ENCODE measurements at places on chromosomes 11 and 22. TPM values are rescaled to one million over a fixed set of nuclear protein-coding genes. Genes with fewer than 3 reads are reported as not detected.

The EIF3M gene
- 275 TPM for total RNA-seq

The TTC36 gene
- total RNA-seq = 2.0 TPM

The OR6M1 gene
- not detected for total RNA-seq

DNA sequence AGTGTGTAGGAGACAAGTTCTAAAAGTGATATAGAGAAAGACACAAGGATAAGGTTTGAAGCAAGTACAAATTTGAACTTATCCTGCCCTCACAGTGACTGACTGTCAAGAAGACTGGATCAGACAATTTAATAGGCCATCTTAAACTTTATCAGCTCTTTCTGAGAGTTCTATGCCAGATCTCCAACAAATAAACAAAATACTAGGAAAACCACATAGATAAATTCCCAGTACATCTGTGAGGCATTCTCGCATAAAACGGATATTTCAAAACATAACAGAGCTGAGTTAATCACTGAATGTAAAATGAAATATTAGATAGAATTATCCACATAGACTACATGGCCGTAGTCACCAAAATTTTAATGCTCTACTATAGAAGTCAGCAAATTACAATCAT is 120.9 kb upstream of the LUZP2 start:
- H3K4me3 ChIP-seq = no peak overlapping the region
- no peaks in the 10 kb centered on the region for H3K4me1 ChIP-seq
- H3K27ac ChIP-seq = no peak overlapping the region
- no peak for DNase-seq
- H3K36me3 ChIP-seq = no peaks in the 10 kb centered on the region
- no peaks in the 10 kb centered on the region for H3K27me3 ChIP-seq

The TMEM45B gene
- 4.7 TPM for total RNA-seq

DNA sequence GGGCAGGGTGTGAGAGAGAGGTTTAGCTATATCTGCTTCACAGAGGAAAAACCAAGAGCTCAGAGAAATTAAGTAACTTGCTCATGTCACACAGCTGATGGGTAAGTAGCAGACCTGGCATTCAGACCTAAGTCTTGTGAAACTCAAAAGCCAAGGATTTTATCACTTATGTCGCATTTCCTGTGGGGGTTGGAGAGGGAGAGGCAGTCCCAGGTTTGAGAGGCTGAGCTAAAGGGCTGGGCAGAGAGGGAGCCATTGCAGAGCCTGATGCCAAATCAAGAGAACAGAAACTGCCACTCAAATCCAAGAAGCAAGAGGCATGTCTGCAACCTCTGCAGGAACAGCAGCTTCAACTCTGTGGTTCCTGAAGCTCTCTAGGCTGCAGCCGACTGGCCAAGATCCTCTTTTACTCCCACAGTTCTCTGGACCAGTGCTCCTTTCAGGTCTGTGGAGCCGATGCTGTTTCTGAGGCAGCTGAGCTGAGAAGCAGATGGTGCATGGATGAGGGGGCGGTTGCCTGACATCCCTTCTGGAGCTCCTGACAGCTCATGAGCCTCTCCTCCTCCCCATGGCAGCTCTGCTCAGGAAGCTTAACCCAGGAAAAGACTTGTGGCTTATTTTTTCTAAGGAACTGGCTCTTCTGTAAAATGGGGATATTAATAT is 47.6 kb upstream of the NAV2 start:
- H3K4me1 ChIP-seq = peaks cover 3% of the 10 kb centered on the region
- no peaks in the 10 kb centered on the region for H3K27me3 ChIP-seq
- DNase-seq = no peak
- H3K4me3 ChIP-seq = no peak overlapping the region
- H3K27ac ChIP-seq = no peak overlapping the region
- no peaks in the 10 kb centered on the region for H3K36me3 ChIP-seq

The SLC6A5 gene
- not detected for total RNA-seq

DNA sequence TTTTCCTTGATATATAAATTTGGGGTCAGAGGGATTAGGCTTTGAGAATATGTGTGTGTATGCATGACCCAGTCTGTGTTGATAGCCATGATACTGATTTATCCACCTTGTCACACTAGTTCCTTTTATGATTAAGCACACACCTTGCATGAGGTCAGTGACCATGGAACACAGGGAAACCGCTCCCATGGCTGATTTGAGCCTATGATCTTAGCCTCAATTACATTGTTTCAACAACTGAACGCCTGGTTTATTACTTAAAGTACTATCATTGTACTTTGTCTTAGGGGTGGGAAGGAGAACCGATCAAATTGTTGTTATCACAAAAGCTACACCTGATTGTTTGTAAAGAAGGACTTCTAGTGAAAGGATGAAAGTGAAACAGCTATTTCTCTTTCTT is 70.7 kb downstream of the ARFGAP2 start:
- no peak for DNase-seq
- no peaks in the 10 kb centered on the region for H3K27me3 ChIP-seq
- no peak overlapping the region for H3K4me3 ChIP-seq
- H3K27ac ChIP-seq = no peak overlapping the region

The OR51E2 gene
- total RNA-seq = not detected

GRCh38 chr11:60367009-60367408 is 11.3 kb upstream of the MS4A7 start:
- no peaks in the 10 kb centered on the region for H3K36me3 ChIP-seq
- H3K27ac ChIP-seq = no peak overlapping the region
- peaks cover 7% of the 10 kb centered on the region for H3K4me1 ChIP-seq
- H3K4me3 ChIP-seq = no peak overlapping the region
- peaks cover 7% of the 10 kb centered on the region for H3K27me3 ChIP-seq

GRCh38 chr11:76296731-76297542 is 84.0 kb downstream of the THAP12 start:
- peaks cover 18% of the 10 kb centered on the region for H3K4me1 ChIP-seq
- no peak overlapping the region for H3K27ac ChIP-seq
- H3K4me3 ChIP-seq = no peak overlapping the region
- H3K36me3 ChIP-seq = no peaks in the 10 kb centered on the region

DNA sequence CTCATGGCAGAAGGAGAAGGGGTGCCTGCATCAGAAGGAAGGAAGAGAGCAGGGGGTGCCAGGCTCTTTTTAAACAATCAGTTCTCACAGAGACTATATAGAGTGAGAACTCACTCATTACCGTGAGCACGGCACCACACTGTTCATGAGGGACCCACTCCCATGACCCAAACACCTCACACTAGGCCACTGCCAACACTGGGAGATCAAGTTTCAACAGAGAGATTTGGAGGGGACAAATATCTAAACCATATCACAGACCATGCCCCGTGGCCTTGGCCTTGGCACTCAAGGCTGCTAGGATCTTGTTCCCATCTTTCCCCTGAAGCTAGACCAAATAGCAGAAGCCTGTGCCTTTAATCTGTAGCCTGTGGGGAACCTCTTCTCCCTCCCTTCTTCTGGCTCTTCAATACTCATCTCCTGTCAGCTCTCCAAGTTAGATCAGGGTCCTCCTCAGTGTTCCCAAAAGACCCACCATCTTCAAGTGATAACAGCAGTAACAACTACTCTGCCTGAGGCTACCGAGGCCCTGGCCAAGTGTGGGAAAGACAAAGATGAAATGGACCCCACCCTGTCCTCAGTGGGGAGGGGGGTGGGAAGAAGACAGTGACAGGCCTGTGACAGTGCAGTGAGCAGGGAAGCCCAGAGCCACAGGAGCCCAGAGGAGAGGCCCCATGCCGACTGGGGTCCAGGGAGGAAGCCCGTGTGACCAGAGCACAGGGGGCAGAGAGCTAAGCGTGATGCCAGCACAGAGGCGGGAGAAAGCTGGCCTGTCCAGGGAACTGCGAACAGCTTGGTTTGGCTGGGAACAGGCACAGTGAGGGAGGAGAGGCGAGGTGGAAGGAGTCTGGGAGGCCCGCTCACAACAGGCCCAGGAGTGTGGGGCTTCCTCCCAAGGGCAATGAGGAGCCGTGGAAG is 72.6 kb downstream of the MYO7A start:
- DNase-seq = no peak
- no peak overlapping the region for H3K4me3 ChIP-seq
- H3K27me3 ChIP-seq = no peaks in the 10 kb centered on the region
- H3K36me3 ChIP-seq = no peaks in the 10 kb centered on the region

- no peaks in the 10 kb centered on the region for H3K27me3 ChIP-seq
- H3K36me3 ChIP-seq = peaks cover 2% of the 10 kb centered on the region
- no peak overlapping the region for H3K4me3 ChIP-seq
- H3K4me1 ChIP-seq = peaks cover 4% of the 10 kb centered on the region
These were observed 7.6 kb downstream of the SLC29A2 start for GRCh38 chr11:66363805-66364535.

- no peak overlapping the region for H3K27ac ChIP-seq
- no peak overlapping the region for H3K4me3 ChIP-seq
- no peaks in the 10 kb centered on the region for H3K27me3 ChIP-seq
- H3K4me1 ChIP-seq = peaks cover 38% of the 10 kb centered on the region
- DNase-seq = no peak
- H3K36me3 ChIP-seq = peaks cover 11% of the 10 kb centered on the region
These were observed 10.9 kb downstream of the BMAL1 start for GRCh38 chr11:13288375-13289029.

- H3K4me1 ChIP-seq = peaks cover 4% of the 10 kb centered on the region
- DNase-seq = no peak
- no peaks in the 10 kb centered on the region for H3K27me3 ChIP-seq
- no peak overlapping the region for H3K4me3 ChIP-seq
- no peak overlapping the region for H3K27ac ChIP-seq
These were observed 83.1 kb upstream of the GDPD4 start for GRCh38 chr11:77384571-77384970.

DNA sequence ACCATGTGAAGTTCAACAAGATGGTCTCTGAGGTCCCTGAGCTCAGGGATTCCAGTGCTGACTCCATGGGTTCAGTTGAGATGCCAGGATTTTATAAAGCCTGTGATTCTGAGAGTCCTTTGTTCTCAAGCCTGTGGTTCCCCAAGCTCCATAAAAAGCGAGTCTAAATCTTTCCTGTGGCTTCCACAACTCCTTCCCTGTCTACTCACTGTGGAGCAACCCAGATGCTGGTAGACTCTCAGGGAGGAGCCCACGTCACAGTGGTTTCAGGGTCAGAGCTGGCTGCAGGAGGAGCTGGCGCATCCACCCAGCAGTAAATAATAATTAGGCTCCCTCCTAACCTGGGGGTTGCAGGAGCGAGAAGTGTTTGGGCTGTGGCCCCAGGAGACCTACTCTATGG is 2.0 kb upstream of the RELT start:
- H3K4me1 ChIP-seq = peaks cover 14% of the 10 kb centered on the region
- H3K27me3 ChIP-seq = no peaks in the 10 kb centered on the region
- DNase-seq = no peak

DNA sequence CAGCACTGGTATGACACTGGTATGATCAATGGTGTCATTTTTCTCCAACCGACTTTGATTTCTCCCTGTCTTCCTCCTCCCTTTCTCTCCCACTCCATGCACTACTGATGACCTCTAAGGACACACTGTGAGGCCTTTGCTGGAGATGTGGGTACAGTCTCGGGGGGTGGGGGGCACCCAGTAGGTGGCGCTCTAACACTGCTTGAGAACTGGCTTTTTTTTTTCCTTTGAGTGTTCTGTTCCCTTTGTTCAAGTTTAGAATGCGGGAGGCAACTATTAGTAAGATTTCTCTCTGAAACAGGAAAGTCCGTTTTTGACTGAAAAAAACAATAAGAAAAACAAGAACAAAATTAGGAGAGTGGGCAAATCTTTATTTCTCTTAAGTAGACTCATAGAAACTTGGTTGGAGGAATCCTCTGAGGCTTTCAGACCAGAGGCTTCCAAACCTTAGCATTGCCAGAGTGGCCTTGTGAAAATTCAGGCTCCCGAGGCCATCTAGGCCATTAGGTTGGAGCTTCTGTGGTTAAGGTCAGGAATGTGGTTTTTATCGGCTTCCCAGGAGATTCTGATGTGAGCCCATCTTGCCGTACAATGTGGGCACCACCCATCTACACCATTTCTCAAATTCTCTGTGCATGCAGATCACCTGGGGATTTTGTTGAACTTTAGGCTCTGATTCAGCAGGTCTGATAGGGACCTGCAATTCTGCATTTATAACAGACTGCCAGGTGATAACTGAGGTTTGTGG is 43.2 kb downstream of the PANX1 start:
- H3K27me3 ChIP-seq = no peaks in the 10 kb centered on the region
- no peak overlapping the region for H3K27ac ChIP-seq
- no peak overlapping the region for H3K4me3 ChIP-seq
- peaks cover 22% of the 10 kb centered on the region for H3K36me3 ChIP-seq

- no peaks in the 10 kb centered on the region for H3K27me3 ChIP-seq
- no peak for DNase-seq
- H3K36me3 ChIP-seq = no peaks in the 10 kb centered on the region
- no peaks in the 10 kb centered on the region for H3K4me1 ChIP-seq
- H3K4me3 ChIP-seq = no peak overlapping the region
These were observed 421.0 kb upstream of the API5 start for GRCh38 chr11:42890773-42891172.

GRCh38 chr22:20843501-20843900 is 15.1 kb downstream of the PI4KA start:
- DNase-seq = no peak
- no peak overlapping the region for H3K27ac ChIP-seq
- no peaks in the 10 kb centered on the region for H3K27me3 ChIP-seq

The SLC22A6 gene
- not detected for total RNA-seq

GRCh38 chr22:44309647-44310046 is 3.1 kb downstream of the SHISAL1 start:
- H3K27ac ChIP-seq = no peak overlapping the region
- H3K36me3 ChIP-seq = no peaks in the 10 kb centered on the region
- no peaks in the 10 kb centered on the region for H3K27me3 ChIP-seq

The MMP27 gene
- not detected for total RNA-seq

- H3K27me3 ChIP-seq = no peaks in the 10 kb centered on the region
- H3K36me3 ChIP-seq = no peaks in the 10 kb centered on the region
- peaks cover 45% of the 10 kb centered on the region for H3K4me1 ChIP-seq
- H3K27ac ChIP-seq = no peak overlapping the region
- no peak overlapping the region for H3K4me3 ChIP-seq
- DNase-seq = no peak
These were observed 5.5 kb upstream of the SLCO2B1 start for GRCh38 chr11:75145196-75145971.

GRCh38 chr11:46461461-46461927 is 69.9 kb upstream of the CHRM4 start:
- H3K27ac ChIP-seq = no peak overlapping the region
- no peak overlapping the region for H3K4me3 ChIP-seq
- DNase-seq = no peak
- H3K27me3 ChIP-seq = no peaks in the 10 kb centered on the region
- no peaks in the 10 kb centered on the region for H3K36me3 ChIP-seq

DNA sequence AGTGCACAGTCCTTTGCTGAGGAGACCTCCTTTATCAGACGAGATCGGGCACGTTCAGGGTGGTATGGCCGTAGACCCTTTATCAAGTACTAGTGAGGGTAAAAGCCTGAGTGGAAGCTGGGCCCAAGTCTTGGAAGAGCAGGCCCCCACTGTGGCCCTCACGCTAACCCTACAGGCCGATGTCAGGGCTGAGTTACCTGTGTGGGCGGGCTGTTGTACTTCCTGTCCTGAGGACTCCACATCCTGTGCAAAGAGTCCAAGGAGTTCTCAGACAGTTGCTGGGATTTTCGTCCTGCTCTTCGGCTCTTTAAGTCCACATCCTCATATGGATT is 34.9 kb downstream of the RPL27A start:
- H3K27me3 ChIP-seq = peaks cover 37% of the 10 kb centered on the region
- no peaks in the 10 kb centered on the region for H3K36me3 ChIP-seq
- H3K4me1 ChIP-seq = peaks cover 9% of the 10 kb centered on the region
- DNase-seq = no peak

Measured in naive thymus-derived CD8-positive, alpha-beta T cell (primary cell).